ENCODE measurements at places on chromosomes 11 and 22. TPM values are rescaled to one million over a fixed set of nuclear protein-coding genes. Genes with fewer than 3 reads are reported as not detected.

Gene SLC22A6
- not detected for total RNA-seq

Gene ANO3
- total RNA-seq: not detected

Gene OR4D5
- not detected for total RNA-seq

Gene OR52H1
- total RNA-seq: not detected

Gene MS4A8
- total RNA-seq: not detected

Gene ZDHHC13
- 20.9 TPM for total RNA-seq

Gene CNGA4
- 0.10 TPM for total RNA-seq

Gene JHY
- total RNA-seq: 0.89 TPM

Gene IL18
- not detected for total RNA-seq

Gene CFAP68
- 33.2 TPM for total RNA-seq

Gene ISX
- not detected for total RNA-seq

Gene TMEM191B
- total RNA-seq: not detected

Gene CARD16
- 9.5 TPM for total RNA-seq

Gene ANKK1
- total RNA-seq: 0.07 TPM

Gene NOX4
- not detected for total RNA-seq

Gene HBG2
- total RNA-seq: not detected

Gene LYVE1
- not detected for total RNA-seq

All from activated naive CD4-positive, alpha-beta T cell treated with anti-CD3 and anti-CD28 coated beads for 36 hours (primary cell).